CD8-positive, alpha-beta memory T cell (primary cell): ENCODE measurements at places on chromosomes 3 and 15. TPM values are rescaled to one million over a fixed set of nuclear protein-coding genes. Genes with fewer than 3 reads are reported as not detected.

The MESP2 gene
- total RNA-seq = not detected

GRCh38 chr3:78794431-78794830, 973.4 kb downstream of the ROBO1 start:
- H3K27me3 ChIP-seq = no peaks in the 10 kb centered on the region
- no peak overlapping the region for H3K27ac ChIP-seq
- no peaks in the 10 kb centered on the region for H3K36me3 ChIP-seq
- DNase-seq = no peak
- no peaks in the 10 kb centered on the region for H3K4me1 ChIP-seq

DNA sequence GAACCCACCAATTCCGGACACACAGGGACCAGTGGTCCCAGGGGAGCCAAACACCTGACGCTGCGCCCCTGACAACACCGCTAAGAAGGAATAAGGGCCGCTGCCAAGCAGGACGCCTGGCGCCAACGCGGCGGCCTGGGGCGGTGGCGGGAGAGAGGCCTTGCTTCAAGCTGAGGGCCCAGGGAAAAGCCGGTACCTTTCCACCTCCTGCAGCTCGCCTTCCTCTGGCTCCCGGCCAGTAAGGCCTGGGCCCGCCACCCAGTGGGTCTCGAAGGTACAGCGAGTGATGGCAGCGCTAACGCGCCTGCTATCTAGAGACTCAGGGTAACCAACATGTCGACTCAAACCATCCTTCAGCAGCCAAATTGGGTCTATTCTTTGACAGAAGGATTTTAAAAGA, 1074.1 kb downstream of the SI start:
- no peaks in the 10 kb centered on the region for H3K27me3 ChIP-seq
- H3K4me1 ChIP-seq = no peaks in the 10 kb centered on the region
- H3K4me3 ChIP-seq = no peak overlapping the region

The RMDN3 gene
- 42.4 TPM for total RNA-seq

DNA sequence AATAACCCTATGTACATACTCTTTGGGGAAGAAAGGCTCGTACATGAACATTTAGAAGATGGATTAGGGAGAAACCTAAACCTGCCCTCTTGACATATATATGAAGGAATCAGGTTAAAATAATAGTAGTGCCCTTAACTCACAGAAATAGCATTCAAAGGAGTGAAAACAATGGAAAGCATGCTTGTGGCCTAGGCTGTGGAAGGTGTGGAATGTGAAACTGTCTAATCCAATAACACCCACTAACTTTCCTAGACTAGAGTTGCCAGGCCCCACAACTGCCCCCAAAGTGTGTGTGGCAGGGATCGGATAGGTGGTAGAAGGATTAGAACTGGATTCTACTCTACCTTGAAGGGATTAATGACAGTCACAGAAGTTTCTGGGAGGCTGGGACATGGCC, 317.4 kb upstream of the LRRFIP2 start:
- no peaks in the 10 kb centered on the region for H3K36me3 ChIP-seq
- no peak overlapping the region for H3K27ac ChIP-seq
- H3K27me3 ChIP-seq = no peaks in the 10 kb centered on the region
- no peak overlapping the region for H3K4me3 ChIP-seq

GRCh38 chr3:20141851-20142250, 44.2 kb downstream of the SGO1 start:
- no peak overlapping the region for H3K27ac ChIP-seq
- H3K36me3 ChIP-seq = peaks cover 18% of the 10 kb centered on the region
- DNase-seq = no peak

DNA sequence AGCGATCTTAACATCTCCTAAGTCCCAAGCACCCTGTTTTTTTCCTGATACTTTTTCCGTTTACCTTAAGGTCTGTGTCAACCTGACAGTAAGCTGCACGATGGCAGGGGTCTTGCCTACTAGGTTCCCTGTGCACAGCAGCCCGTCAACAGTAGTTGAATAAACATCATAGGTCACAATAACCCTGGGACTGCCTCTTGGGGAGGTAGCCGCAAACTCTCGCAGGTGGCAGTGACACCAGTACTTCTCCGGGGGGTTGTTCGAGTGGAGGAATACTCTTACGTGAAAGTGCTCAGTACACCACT, 365 bp upstream of the PDCD6IP start:
- peaks cover 40% of the 10 kb centered on the region for H3K4me1 ChIP-seq
- H3K27ac ChIP-seq = peak overlapping the region; percentile 87
- peak overlapping the region; percentile 90 for H3K4me3 ChIP-seq
- no peaks in the 10 kb centered on the region for H3K36me3 ChIP-seq
- no peaks in the 10 kb centered on the region for H3K27me3 ChIP-seq

- H3K27ac ChIP-seq = no peak overlapping the region
- no peaks in the 10 kb centered on the region for H3K27me3 ChIP-seq
- H3K36me3 ChIP-seq = no peaks in the 10 kb centered on the region
- no peak for DNase-seq
- no peaks in the 10 kb centered on the region for H3K4me1 ChIP-seq
Measured at GRCh38 chr3:61605589-61606175, 44.3 kb downstream of the PTPRG start.

GRCh38 chr15:74396146-74396438, 28.6 kb upstream of the CYP11A1 start:
- peak overlapping the region; percentile 47 for H3K27ac ChIP-seq
- no peak for DNase-seq
- no peaks in the 10 kb centered on the region for H3K36me3 ChIP-seq
- no peaks in the 10 kb centered on the region for H3K27me3 ChIP-seq
- H3K4me1 ChIP-seq = peaks cover 19% of the 10 kb centered on the region

The RBP2 gene
- total RNA-seq = not detected

The GABRG3 gene
- not detected for total RNA-seq

DNA sequence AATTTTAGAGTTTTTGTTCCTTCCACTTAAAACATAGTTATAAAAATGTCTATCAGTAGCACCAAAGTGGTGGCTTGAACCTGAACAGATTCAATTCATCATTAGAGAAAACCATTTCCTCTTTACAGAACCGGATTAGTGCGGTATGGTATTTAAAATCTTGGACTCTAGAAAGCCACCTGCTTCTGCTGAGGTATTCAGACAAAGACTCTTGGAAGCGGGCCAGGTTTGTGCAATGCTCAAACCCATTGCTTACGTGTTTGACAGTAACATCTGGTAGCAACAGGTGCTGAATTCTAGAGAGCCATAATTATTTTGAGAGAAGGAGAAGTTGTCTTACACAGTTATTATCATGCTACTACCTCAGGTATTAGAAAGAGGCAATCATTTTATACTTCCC, 290.5 kb downstream of the NAALADL2 start:
- H3K27ac ChIP-seq = no peak overlapping the region
- DNase-seq = no peak
- H3K4me1 ChIP-seq = no peaks in the 10 kb centered on the region
- no peak overlapping the region for H3K4me3 ChIP-seq

- H3K27me3 ChIP-seq = no peaks in the 10 kb centered on the region
- H3K36me3 ChIP-seq = no peaks in the 10 kb centered on the region
- no peak overlapping the region for H3K27ac ChIP-seq
Measured at GRCh38 chr3:12131351-12132090, 27.2 kb downstream of the TIMP4 start.

DNA sequence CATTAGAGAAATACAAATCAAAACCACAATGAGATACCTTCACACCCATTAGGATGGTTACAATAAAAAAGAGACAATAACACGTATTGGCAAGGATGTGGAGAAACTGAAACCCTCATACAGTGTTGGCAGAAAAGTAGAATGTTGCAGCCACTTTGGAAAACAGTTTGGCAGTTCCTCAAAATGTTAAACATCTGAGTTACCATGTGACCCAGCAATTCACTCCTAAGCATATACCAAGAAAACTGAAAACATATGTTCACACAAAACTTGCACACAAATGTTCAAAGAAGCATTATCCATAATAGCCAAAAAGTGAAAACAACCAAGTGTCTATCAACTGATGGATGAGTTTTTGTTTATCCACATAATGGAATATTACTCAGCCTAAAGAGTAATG, 166.9 kb upstream of the FAM3D start:
- H3K27ac ChIP-seq = no peak overlapping the region
- no peak overlapping the region for H3K4me3 ChIP-seq
- no peak for DNase-seq
- no peaks in the 10 kb centered on the region for H3K36me3 ChIP-seq

The GHRL gene
- 0.69 TPM for total RNA-seq

DNA sequence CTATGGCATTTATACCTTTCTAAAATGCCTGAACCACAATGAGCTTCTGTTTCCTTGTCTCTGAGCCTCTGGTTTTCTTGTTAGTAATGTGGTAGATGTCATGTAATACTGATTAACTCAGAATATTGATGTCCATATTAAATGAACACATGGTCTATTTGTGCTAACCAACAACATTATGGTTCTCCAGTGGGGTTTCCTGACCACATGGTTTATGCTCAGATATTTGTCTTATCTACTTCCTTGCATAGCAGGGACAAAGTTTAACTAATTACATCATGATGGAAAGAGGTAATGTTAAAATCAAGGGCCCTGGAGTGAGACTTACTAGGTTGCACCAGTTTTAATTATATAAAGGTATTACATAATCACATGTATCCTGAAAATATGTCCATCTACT, 62.6 kb upstream of the SCN10A start:
- no peaks in the 10 kb centered on the region for H3K4me1 ChIP-seq
- H3K4me3 ChIP-seq = no peak overlapping the region
- no peaks in the 10 kb centered on the region for H3K27me3 ChIP-seq
- H3K27ac ChIP-seq = no peak overlapping the region
- no peaks in the 10 kb centered on the region for H3K36me3 ChIP-seq
- no peak for DNase-seq

The CCNDBP1 gene
- 61.8 TPM for total RNA-seq

DNA sequence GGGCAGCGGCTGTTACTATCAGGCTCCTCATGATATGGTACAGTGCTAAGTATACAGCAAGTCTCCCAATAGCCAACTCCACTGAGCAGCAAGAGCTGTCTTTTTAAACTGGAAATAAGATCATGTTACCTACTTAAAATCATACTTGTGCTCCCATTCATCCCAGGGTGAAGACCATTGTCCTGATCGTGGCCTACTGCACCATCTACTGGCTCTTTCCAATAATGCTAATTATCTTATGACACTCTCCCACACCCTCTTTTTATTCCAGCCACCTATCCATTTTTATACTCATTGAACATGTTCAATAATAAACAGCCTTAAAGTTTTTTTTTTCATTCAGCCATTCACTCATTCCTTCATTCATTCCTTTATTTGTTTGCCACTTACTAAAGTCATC, 117.7 kb downstream of the GBE1 start:
- DNase-seq = no peak
- H3K36me3 ChIP-seq = no peaks in the 10 kb centered on the region
- H3K4me1 ChIP-seq = no peaks in the 10 kb centered on the region
- H3K27me3 ChIP-seq = no peaks in the 10 kb centered on the region
- no peak overlapping the region for H3K27ac ChIP-seq
- H3K4me3 ChIP-seq = no peak overlapping the region

DNA sequence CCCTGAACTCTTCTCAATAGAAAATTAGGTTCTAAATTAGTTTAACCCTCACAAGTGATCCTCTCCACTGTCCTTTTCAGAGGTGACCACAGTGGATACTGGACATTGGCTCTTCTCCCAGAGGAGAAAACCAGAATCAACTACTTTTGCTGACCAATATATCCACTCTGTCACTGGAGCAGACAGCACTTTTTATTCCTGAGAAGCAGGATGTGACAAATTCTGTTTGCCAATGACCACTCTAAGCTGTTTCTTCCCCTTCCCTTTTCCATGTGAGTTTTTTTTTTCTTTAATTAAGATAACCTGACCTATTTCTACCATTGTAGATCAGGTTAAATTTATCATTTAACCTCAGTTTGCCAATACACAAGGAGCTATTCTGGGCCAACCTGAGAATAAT, 79.7 kb upstream of the ZNF280D start:
- no peaks in the 10 kb centered on the region for H3K27me3 ChIP-seq
- no peak overlapping the region for H3K27ac ChIP-seq
- no peak for DNase-seq

DNA sequence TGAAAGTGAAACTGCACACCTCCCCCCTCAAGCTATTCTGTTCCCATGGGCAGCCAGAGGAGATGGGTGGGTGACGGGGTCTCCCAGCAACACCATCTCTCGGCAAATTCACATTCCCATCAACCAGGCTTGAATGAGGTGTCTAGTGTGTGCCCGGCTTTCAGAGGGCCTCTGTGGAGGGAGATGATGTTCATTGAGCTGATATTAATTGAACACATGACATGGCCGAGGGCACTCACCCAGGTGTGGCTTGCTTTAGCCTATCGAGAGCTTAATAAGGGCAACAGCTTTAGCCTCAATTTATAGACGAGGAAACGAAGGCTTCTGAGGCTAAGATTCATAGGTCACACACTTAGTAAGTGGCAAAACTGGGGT, 288.0 kb downstream of the UACA start:
- H3K4me1 ChIP-seq = peaks cover 43% of the 10 kb centered on the region
- H3K36me3 ChIP-seq = no peaks in the 10 kb centered on the region
- peaks cover 4% of the 10 kb centered on the region for H3K27me3 ChIP-seq
- peak overlapping the region; percentile 38 for H3K4me3 ChIP-seq

The GUCA1C gene
- not detected for total RNA-seq

The OR4M2 gene
- not detected for total RNA-seq

DNA sequence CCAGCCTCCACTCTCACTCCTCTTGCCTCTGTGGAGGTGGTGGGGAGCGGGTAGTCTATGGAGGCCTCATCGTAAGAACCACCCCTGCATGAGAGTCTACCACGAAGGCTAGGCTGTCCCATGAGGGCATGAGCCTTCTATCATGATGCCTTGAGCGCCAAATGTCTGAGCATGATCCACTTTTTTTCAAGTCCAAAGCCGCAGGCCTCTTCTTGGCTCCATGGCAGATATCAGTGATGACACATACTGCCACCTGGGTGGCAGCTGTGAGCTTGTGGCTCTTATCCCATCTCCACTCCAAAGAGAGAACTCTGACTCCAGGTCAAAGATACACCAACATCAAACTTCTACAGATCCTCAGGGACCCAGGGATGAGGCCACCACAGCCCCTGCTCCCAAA, 13.5 kb downstream of the POC1A start:
- no peaks in the 10 kb centered on the region for H3K27me3 ChIP-seq
- H3K4me1 ChIP-seq = peaks cover 6% of the 10 kb centered on the region
- no peak for DNase-seq
- H3K4me3 ChIP-seq = no peak overlapping the region
- H3K27ac ChIP-seq = no peak overlapping the region

DNA sequence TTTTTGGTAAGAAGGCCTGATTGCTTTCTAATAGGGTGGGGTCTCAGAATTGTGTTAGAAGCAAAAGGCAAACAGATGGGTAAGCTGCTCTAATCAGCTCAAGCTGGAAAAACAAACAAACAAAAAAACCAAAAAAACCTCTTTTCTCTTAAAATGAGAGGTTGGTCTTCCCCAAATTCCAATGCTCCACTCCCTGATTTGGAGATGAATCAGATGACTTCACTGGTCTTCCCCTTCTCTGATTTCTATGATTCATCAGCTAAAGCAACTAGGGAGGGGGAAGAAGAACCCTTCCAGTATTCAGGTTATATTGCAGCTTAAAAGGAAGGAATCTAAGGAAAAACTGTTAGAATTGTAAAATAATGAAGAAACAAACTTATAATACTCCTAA, 9.6 kb upstream of the ANXA2 start:
- H3K36me3 ChIP-seq = no peaks in the 10 kb centered on the region
- DNase-seq = no peak
- H3K4me1 ChIP-seq = peaks cover 16% of the 10 kb centered on the region
- H3K27ac ChIP-seq = no peak overlapping the region
- no peak overlapping the region for H3K4me3 ChIP-seq
